ENCODE measurements at places on chromosomes 7 and 10.
A peak's percentile ranks its signal among the peaks of the same experiment; 100 is the strongest.

DNA sequence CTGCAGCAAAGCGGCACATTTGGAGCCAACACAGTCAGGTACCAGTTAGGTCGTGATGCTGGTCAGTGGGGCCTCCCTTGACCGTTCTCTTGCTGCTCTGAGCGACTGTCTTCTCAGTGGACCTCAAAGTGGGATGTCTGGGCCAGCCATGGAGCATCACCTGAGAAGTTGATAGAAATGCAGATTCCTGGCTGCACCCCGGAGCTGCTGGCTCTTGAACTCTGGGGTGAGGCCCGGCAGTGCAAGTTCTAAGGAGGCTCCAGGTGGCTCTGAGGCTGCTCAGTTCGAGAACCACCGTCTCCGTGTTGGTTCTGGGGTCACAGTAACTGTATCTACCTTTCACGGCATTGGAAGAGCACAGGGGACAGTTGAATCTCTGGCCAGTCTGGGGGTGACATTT, 147.5 kb downstream of the WDR37 start:
- DNase-seq: no peak

- DNase-seq: no peak
Measured at GRCh38 chr10:24242562-24242961, 33.6 kb downstream of the KIAA1217 start.

DNA sequence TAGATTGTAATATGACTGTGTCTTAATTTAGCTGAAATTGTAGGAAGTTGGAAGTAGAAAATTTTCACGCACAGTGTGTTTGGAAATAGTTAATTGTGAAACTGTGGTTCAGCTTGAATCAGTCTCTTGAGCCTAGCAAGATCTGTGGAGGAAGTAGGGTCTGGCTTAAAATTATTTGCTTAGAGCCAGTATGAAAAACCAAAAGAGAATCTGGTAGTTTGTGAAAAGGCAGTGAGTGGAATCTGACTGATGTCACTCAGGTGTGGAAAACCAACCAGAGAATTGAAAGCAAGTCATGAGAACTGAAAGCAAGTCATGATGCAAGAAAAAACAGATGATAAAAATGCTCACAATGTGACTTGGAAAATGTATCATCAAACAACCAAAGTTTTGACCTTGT, 11.5 kb downstream of the LIPJ start:
- no peak for DNase-seq

GRCh38 chr7:16670731-16671344, 24.9 kb downstream of the BZW2 start:
- DNase-seq: no peak

DNA sequence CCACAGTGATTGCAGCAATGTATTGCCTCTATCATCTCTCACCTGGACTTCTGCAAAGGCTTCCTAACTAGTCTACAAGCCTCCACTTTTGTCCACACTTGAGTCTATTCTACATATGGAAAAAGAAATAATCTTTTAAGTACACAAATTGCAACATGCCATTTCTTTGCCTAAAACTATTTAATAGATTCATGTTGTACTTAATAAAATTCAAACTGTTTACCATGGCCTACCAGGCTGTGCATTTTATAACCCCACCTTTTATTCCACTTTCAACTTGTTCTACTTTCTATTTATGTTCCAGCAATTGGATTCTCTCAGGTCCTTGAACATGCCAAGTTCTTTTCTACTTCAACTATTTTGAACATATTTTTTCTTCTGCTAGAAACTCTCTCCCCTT, 128.7 kb downstream of the GPR85 start:
- no peak for DNase-seq

DNA sequence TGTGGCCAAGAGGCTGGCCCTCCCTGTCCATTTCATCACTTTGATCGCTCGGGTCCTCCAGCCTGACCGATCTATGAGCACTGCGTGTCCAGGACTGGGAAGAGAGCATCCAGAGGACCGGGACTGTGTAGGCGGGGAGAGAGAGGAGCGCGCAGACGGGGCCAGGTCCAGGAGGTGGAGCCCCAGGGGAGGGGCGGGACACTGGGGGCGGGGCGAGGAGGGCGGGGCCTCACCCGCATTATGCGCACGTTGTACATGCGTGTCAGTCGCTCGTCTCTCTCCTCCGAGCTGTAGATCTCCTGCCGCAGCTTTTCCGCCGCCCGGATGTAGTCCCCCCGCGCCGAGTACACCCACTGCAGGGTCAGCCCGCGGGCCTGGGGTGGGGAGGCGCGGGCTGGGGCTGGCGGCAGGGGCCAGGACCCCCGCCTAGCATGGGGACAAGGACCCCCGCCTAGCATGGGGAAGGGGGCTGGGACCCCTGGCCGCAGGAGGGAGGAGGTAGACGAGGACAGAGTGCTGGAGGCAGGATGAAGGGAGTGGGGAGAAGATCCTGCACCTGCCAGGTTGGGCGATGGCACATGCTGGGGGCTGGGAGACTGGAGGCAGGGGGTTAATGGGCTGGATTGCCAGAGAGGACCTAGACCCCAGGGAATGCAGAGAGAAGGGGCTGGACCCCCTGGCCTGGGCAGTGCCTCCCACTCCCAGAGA, 14.3 kb downstream of the MOSPD3 start:
- no peak for DNase-seq

- DNase-seq: no peak
Measured at GRCh38 chr10:16779384-16779915, 37.8 kb downstream of the RSU1 start.

DNA sequence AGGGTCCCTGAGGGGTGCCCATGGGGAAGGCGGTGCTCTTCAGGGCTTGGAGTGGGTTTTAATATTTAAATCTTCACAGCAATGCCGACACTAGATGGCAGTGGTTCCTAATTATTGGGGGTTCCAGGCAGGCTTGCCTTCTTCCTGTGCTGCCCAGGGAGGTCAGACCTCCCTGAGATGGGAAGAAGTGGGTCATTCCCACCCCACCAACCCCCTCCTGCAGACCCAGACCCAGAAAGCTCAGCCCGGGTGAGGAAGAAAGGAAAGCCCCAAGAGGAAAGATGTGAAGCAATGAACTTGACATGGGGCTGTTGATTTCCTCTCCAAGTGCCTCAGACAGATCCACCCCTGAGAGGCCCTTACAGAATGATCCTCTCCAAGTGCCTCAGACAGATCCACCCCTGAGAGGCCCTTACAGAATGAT, 85.1 kb upstream of the LANCL2 start:
- DNase-seq: peak; percentile 76

DNA sequence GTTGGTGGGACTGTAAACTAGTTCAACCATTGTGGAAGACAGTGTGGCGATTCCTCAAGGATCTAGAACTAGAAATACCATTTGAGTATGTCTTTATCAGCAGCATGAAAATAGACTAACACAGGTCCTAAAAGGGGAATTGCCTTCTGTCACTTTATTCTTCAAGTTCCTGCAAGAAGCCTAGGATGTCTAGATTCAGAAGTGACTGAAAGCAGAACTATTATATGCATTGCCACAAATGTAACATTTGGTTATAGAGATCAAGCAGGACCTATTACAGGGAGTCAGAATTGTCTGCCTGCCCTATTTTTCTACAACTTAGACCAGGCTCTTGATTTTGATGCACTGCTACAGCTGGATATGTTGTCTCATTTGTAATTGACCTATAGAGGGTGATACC, 364.7 kb downstream of the SORCS1 start:
- DNase-seq: no peak

GRCh38 chr7:131919920-131920709, 363.7 kb upstream of the PODXL start:
- DNase-seq: no peak

- DNase-seq: no peak
Measured at GRCh38 chr7:52151559-52151958, 835.0 kb upstream of the COBL start.

DNA sequence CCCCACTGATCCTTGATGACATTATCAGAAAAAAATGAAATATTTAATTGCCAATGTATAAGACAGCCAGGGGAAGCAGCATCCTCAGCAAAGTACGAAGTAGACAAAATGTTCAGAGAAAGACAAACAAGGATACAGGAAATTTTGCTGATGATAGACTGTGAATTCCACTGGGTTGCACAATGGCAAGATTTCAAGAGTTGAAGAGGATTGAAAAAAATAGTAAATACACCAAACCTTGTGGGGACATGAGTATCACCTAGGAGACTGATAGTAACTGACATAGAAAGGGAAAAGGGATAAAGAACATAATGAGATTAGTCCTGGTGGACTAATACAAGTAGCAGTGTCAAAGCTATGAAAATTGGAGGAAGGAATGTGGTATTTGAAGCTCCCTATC, 16.5 kb downstream of the CNOT4 start:
- DNase-seq: no peak

DNA sequence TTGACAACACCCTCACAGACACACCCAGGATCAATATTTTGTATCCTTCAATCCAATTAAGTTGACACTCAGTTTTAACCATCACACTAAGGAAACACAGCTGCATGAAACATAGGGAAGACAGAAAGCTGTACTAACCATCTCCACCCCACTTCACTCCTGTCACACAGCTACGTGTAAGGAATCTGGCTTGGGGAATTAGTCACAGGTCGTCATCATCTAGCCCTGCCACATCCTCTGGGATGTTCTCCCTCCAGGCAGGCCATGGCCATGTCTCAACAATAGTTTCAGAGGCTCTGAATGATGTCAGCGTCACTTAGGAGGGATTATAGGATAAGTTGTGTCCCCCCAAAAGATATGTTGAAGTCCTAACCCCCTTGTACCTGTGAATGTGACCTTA, 10.8 kb upstream of the SEMA3C start:
- no peak for DNase-seq

- peak; percentile 20 for DNase-seq
Measured at GRCh38 chr7:29878081-29878688, 71.9 kb downstream of the WIPF3 start.

- DNase-seq: no peak
Measured at GRCh38 chr10:12975906-12976305, 25.6 kb downstream of the CCDC3 start.

GRCh38 chr7:139675127-139676125, 102.4 kb downstream of the HIPK2 start:
- DNase-seq: no peak

DNA sequence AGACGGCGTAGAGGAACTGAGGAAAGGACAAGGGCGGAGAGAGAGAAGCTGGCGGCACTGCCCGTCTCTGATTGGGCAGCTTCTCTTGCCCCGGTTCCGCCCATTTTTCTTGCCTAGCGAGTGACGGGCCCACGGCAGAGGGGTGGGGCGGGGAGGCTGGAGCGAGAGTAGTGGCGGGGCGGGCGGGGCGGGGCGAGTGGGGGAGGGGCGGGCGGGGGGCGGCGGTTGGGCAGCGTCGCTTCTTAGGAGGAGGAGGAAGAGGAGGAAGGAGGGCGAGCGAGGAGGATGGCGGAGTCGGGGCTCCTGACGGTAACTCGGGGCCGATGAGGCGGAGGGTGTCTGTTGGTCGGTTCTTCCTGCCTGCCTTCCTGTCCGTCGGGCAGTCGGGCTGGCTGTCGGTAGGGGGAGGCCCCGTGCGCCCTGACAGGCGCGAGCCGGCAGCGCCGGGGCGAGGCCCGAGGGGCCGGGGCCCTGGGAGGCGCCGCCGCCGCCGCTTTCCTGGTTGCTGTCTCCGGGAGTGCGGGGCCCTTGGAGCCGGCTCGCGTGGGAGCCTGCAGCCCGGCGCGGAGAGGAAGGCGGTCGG, at the start of gene SHOC2:
Gene SHOC2 (plus strand): TSS at position 256 of the 583 bp plus-strand sequence. CDS start 44,755 bp downstream, outside the sequence.
- peak; percentile 99 for DNase-seq

DNA sequence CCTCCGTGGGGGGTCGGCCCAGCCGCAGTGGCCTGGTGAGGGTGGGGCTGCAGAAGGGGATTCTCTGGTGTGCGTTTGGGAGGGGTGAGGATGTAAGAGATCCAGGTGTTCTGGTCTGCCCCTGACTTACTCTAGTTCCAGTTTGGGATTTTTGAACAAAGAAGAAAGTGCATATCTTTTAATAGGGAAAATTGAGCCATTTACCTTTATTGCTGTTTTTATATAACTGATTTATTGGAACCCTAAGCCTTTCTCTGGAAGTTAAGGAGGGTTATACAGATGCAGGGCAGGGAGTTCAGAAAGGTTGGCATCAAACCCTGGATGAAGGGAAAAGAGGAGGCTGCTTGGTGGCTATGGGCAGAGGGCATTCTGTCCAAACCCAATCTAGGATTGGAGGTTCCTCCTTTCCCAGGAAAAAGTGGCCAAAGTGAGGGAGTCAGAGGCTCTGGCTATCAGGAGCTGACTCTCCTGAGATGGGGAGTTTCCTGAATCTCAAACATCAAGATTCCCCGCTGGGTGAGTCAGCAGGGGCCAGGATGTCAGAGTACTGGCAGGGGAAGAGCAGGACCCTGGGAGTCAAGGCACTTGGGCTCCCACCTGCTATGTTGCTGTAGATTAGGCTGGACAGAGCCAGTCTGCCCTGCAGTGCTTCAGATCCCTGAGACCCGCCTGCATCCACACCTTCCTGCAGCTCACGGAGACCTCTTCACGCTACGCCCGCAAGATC, 67.5 kb downstream of the CLIP2 start:
- DNase-seq: no peak

- DNase-seq: no peak
Measured at GRCh38 chr10:92082583-92083280, 159.2 kb downstream of the BTAF1 start.

GRCh38 chr7:130153211-130153908, 51.8 kb downstream of the TMEM209 start:
- no peak for DNase-seq

DNA sequence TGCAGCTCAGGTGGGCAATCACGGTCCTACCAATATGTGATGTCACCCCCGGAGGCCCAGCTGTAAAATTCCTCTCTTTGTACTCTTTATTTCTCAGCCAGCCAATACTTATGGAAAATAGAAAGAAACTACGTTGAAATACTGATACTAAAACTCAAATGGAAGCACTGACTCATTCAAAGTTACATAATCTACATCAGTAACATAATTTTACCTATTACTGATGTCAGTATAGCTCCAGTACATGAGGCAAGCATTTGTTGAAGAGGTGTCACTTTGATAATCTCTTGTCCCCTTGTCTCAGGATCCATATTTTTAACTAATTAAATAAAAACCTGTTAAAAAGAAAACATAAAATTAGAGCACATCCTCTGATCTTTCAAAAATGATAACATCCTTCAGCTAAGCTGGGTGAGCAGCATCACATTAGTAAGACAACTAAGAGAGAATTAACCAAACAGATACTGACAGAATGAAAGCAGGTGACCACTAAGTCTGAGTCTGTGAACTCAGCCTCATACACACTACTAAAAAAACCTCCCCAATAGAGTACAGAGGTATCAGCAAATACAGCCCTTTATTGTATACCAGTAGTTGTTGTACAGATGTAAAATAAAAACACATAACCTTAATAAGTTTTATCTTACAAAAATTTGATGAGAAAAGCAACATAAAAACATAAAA, 17.6 kb downstream of the SLC25A40 start:
- DNase-seq: no peak

- peak; percentile 39 for DNase-seq
Measured at GRCh38 chr7:24982917-24983316, 2.9 kb upstream of the OSBPL3 start.

- DNase-seq: no peak
Measured at GRCh38 chr7:15245831-15246230, 316.0 kb downstream of the AGMO start.
